ENCODE measurements at places on chromosomes 11 and 22. TPM values are rescaled to one million over a fixed set of nuclear protein-coding genes. Genes with fewer than 3 reads are reported as not detected.

The RHOD gene
- total RNA-seq: 10.6 TPM

The PLA2G6 gene
- total RNA-seq: 3.9 TPM

The TREH gene
- not detected for total RNA-seq

The THY1 gene
- not detected for total RNA-seq

The C22orf42 gene
- not detected for total RNA-seq

GRCh38 chr11:101470419-101470818, 113.4 kb downstream of the TRPC6 start:
- no peak for DNase-seq

DNA sequence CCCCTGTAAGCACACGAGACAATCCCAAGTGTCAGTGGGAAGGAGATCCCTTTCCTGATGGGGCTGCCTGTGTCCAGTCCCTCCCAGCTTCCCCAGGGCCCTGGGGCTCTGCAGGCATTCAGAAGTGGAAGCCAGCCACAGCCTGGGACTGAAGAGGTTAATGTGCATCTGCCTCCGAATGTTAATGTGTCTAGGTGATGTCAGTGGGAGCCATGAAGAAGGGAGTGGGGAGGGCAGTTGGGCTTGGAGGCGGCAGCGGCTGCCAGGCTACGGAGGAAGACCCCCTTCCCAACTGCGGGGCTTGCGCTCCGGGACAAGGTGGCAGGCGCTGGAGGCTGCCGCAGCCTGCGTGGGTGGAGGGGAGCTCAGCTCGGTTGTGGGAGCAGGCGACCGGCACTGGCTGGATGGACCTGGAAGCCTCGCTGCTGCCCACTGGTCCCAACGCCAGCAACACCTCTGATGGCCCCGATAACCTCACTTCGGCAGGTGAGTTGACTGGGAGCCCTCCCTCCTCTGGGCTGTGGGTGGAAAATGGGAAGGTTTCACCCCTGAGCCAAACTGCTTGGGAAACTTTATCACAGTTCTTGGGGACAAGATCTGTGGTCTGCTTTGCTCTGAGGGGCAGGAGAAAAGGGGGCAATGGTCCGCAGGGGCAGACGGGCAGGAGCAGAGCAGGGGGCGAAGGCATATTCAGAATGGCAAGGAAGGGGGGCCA, at the start of gene MCHR1:
Gene MCHR1, plus strand, starts transcription at position 236 of the 715 bp plus-strand sequence. Its CDS starts 169 bp downstream, at position 405.
- no peak for DNase-seq

- no peak for DNase-seq
Observed at GRCh38 chr22:24303007-24303406, 32.4 kb downstream of the SPECC1L start.

DNA sequence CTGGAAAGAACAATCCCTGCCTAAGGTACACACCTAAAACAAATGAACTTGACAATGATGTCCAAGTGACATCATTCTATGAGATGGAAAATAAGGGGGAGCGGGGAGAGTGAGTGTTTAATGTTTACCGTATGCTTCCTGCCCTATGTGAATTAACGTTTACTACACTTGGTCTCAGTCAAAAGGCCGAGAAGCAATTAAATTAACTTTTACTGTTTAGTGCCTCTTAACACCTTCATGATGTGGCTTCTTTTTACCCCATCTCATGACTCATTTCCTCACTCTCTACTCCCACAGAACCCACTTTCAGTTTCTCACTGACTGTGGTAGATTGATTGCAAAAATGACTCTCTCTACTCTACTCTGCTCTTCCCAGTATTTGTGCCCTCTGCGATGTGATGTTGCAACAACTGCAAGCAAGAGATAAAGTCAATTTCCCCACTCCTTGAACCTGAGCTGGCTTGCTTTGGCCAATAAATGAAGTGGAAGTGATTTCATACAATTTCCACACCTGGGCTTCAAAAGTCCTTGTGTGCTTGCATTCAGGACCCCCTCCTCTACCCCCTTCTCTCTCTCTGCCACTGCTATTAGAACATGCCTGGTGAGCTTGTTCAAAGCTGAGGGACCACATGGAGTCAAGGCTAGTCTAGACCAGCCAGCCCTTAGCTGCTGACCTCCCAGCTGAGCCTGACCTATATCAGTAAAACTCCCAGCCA, 11.6 kb upstream of the ALKBH3 start:
- no peak for DNase-seq

- no peak for DNase-seq
Observed at GRCh38 chr22:26529345-26529744, 17.1 kb upstream of the TFIP11 start.
